ENCODE measurements at places on chromosomes 5 and 9. TPM values are rescaled to one million over a fixed set of nuclear protein-coding genes. Genes with fewer than 3 reads are reported as not detected.

Gene FOXD4L5
- polyA plus RNA-seq = not detected

Gene TRIM36
- polyA plus RNA-seq = 11.6 TPM

Gene PKN3
- polyA plus RNA-seq = 1.8 TPM

Gene UNC13B
- polyA plus RNA-seq = 21.3 TPM

Gene OTP
- polyA plus RNA-seq = not detected

Gene KCNV2
- not detected for polyA plus RNA-seq

Gene ATG10
- 11.3 TPM for polyA plus RNA-seq

Gene PAEP
- polyA plus RNA-seq = not detected

Gene SPATA31A3
- not detected for polyA plus RNA-seq

Gene UBE2QL1
- polyA plus RNA-seq = 0.22 TPM

Gene DBH
- polyA plus RNA-seq = not detected

Gene IFNK
- not detected for polyA plus RNA-seq

Gene NMUR2
- polyA plus RNA-seq = not detected

Gene PCDHA12
- polyA plus RNA-seq = 0.06 TPM

Gene ARHGEF37
- 4.8 TPM for polyA plus RNA-seq

Gene TMEM174
- polyA plus RNA-seq = not detected

Gene ZDHHC11B
- not detected for polyA plus RNA-seq

All from sigmoid colon (tissue), 7 donors.